ENCODE measurements at places on chromosomes 16 and 17.

DNA sequence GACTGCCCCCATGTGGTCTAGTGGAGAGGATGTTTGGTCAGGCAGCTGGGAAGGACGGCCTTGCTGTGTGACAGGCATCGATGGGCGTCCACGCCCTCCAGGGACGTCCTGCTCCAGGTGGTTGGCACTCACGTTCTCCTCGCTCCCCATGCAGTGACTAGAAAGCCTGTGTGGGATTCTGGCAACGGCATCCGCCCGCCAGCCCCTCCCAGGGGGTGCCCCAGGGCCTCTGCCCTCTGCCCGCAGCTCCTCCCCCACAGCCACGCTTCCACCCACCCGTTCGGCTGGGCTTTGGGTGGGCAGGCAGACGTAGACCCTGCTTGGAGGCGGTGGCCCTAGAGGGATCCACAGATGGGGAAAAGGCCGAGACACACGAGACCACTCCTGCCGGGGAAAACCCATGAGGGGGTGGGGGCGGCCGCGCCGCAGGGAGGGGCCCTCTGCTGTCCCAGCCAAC is 4.7 kb upstream of the IL17C start:
- DNase-seq, result no peak

- no peak for DNase-seq
These were observed 867 bp upstream of the LIMD2 start for GRCh38 chr17:63700528-63701455.

GRCh38 chr16:53962041-53962440 is 258.1 kb downstream of the FTO start:
- DNase-seq, result no peak

- DNase-seq, result peak; percentile 72
These were observed 21.3 kb downstream of the CA4 start for GRCh38 chr17:60170835-60171752.

- DNase-seq, result no peak
These were observed 58.5 kb downstream of the RGS9 start for GRCh38 chr17:65195716-65196115.

- DNase-seq, result no peak
These were observed 44.0 kb downstream of the ITFG1 start for GRCh38 chr16:47416869-47417268.

DNA sequence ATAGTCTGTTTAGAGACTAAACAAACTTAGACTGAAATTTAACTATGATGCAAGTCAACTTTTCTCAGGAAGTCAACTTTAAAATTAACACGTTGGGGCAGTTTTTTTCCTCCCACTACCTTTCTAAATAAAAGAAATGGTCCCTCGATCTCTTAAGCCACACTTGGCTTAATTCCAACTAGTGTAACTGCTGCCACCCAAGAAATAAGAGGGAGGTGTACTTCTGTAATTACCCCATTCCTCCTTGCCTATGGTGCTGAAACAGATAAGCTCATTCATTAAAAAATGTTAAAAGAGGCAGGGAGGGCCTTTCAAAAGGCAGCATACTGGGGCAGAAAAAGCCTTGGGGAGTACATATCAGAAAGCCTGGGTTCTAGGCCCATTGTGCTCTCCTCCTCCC is 59.8 kb downstream of the NCOR1 start:
- no peak for DNase-seq

DNA sequence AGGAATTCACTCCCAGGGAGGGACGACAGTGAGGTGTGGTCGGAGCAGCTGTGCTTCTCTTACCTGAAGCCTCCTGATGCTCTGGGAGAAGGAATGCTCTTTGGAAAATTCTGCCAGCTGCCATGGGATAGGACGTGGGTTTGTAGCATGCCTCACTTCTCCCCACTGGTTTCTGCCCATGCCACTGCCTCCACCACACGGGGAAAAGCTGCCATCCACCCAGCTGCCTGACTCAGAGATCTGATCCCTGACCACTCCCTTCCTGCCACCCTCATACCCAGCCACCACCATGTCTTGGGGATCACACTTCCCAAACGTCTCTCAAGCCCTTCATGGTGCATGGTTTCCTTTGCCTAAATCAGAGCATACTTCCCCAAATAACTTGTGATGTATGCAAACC is 80.0 kb downstream of the CPPED1 start:
- no peak for DNase-seq

DNA sequence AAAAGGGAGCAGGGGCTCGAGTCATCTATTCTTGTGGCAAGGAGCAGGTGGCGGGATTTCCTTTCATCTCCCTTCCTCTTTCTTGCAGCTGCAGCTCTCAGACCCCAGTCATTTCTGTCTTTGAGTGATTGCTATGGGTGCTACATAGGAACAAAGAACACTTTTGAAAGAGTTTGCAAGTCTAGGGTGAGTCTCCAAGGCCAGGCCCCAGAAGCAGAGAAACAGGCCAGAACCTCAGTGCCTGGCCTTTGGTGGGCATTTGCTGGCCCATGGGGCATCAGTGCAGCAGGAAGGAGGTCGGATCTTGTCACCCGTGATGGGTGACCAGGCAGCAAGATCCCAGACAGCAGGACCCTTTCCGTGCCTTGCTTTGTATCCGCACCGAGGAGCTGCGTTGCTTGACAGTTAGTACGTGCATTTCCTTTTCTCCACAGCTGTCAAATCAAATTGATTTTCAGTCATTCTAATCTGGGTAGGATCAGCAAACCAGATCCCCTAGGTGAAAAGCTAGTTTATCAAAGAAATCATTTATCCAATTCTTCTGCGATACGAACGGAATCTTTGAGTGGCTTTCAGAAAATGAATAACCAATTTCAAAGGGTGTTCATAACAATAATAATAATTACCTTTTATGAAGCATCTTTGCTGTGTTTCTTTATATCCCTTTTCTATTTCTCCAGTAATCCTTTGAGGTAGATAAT is 244.6 kb upstream of the MAF start:
- no peak for DNase-seq

DNA sequence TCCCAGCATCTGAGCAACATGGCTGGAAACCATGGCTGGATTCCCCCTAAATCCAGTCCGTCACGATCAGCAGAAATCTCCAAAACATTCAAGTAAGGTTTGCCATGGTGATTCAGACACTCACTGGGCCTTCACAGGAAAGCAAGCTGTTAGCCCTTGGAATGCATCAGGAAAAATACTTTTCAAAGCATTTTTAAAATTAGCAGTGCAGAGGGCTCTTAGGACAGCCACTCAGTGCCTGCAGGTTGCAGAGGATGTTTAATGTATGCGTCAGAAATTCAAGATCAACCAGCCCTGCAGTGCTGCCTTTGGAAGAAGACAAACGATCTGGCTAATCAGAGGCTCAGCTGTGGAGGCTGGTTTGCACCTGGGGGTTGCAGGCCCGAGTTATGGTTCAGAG is 50.3 kb downstream of the FOXL1 start:
- no peak for DNase-seq

- DNase-seq, result no peak
These were observed 115.4 kb downstream of the METRNL start for GRCh38 chr17:83194761-83195329.

GRCh38 chr16:64122177-64122576 is 999.7 kb downstream of the CDH11 start:
- DNase-seq, result no peak

DNA sequence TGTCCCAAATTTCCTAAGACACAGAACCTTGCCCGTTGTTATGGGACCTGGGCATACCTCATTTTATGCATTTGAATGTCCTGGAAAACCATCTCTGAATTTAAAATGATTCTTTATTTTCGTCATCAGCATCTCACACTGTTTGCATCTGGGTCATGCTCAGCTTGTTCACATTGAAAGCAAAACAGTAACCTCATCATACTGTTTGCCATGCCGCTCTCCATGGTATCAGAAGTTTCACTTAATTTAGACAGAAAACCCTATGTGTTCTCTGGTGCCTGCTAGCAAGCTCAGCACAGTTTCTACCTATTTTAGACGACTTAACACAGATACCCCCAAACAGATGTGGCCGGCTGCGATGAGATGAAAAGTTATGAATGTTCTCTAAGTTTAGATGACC is 292.1 kb downstream of the SNX29 start:
- no peak for DNase-seq

GRCh38 chr17:78974635-78975591 is 4.8 kb downstream of the LGALS3BP start:
- DNase-seq, result no peak

- DNase-seq, result no peak
These were observed 61.0 kb upstream of the MAF start for GRCh38 chr16:79661578-79661977.

GRCh38 chr17:73031472-73031871 is 61.0 kb downstream of the SLC39A11 start:
- no peak for DNase-seq

DNA sequence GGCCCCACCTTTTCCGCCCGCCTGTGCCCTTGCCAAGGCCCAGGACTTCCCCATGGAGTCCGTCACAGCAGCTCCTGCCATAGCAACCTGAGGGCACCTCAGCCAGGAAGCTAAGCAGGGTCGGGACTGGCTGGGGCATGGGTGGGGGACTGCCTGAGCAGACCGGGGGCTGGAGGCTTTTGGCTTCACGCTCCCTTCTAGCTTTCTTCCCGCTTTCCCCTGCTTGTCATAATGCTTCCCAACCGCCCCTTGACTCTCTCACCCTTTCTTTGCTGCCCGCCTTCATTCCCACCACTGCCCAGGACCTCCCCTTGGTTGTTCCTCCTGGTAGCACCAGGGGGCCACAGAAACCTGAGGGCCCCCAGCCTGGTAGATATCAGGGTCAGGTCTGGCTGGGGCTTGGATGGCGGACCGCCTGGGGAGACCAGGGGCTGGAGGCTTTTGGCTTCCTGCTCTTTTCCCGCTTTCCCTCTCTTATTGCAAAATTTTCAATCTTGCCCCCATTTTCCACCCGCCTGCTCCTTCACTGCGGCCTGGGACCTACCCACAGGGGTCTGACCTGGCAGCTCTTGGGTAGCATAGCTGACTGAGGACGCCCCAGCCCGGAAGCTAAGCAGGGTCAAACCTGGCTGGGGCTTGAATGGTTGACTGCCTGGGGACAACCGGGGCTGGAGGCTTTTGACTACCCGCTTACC is 2287.7 kb downstream of the TP53TG3F start:
- no peak for DNase-seq

GRCh38 chr17:8563981-8564602 is 66.4 kb downstream of the MYH10 start:
- no peak for DNase-seq

DNA sequence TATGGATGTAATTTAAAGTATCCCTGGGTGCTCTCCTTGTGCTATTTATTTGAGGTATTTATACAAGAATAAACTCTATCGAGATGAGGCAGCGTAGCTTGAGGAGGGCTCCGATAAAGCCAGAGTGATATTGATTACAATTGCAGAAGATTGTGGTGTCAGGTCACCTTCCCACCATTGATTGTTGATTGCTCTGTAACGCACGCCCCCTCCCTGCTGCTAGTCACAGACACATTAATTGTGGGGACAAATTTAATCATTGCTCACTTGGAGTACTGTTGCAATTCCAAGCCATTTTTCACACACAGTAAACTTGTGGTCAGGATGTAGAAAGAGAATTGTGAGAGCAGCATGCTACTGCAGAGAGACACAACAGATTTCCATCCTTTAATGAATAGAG is 75.4 kb downstream of the IRX3 start:
- DNase-seq, result no peak

DNA sequence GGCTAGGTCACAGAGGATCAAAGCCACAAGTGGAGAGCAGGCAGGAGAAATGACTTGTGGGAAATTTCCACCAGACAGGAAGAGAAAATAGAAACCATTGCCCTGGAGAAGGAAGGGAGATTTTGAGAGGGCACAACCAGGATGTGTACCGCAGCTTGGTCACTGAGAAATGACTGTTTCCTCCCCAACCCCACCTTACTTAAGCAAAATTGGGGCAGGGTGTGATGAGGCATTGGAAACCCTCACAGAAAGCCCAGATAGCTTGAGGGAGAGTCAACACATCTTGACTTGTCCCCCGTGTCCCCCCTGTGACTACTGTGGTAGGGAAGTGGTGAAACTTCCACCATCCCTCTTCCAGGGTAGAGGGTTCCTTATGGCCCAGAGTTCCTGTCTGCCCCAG is 113.5 kb upstream of the FAM20A start:
- no peak for DNase-seq

- no peak for DNase-seq
These were observed 11.7 kb downstream of the TRAF4 start for GRCh38 chr17:28755486-28755885.

DNA sequence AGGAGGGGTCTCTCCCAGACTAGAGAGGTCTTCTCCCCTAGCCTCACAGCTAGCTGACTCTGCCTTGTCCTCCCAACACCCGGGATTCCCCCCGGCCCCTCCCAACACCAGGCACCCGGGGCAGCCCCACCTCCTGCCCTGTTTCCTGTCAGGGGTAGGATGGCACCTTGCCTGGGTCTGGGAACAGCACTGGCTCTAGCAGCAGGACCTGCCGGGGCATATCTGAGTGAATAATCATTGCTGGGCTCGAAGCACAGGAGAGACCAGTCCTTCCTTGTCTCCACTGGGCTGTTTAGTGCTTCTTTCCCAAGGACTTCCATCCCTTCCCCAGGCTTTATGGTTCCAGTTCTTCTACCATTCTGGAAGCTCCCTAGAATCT is 25.7 kb downstream of the MINK1 start:
- DNase-seq, result no peak

- DNase-seq, result no peak
These were observed 3.3 kb downstream of the SMIM5 start for GRCh38 chr17:75636381-75637142.

DNA sequence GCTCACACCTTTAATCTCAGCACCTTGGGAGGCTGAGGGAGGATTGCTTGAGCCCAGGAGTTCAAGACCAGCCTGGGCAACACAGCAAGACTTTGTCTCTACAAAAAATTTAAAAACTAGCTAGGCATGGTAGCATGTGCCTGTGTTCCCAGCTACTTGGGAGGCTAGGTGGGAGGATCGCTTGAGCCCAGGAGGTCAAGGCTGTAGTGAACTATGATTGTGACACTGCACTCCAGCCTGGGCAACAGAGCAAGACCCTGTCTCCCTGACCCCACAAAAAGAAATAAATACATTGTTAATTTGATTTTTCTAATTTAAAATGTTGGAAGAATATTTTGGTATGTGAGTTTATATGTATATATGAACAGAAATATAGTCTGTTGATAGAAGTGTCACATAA is 22.4 kb upstream of the PHAF1 start:
- DNase-seq, result no peak

DNA sequence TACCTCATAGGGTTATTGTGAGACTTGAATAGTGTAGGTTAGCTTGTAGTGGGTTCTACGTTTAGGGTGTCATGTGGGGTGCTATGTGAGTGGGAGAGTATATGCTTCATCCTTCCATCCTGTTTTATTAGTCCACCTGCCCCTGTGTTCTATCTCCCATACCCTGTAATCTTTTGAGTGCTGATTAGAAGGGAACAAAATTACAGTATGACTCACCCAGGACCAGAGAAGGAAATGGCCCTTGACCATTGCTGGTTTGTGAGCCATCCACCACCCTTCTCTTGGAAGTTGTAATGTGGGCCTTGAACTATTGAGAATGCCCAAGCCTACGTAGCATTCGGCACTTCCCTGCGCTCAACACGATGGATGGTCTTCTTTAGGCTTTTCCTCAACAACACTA is 17.1 kb downstream of the SAP30BP start:
- no peak for DNase-seq

DNA sequence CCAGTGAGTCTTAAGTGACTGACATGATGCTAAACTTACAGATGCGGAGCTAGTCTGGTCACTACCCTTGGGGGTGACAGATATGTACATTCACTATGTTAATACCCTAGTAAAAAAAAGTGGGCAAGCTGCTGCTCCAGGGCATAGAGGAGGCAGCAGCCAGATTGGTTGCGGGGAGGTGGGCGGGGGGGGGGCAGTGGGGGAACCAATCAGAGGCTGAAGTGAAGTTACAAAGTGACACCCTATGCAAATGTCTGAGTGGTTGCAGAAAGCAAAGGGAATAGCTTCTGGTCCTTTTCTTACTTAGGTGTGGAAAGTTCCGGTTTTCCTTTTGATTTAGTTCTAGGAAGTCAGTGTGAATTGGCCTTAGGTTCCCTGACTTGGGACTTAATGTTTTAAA is 12.1 kb downstream of the NDEL1 start:
- DNase-seq, result no peak

Measured in SHP77 treated with DMSO at 0.1 percent for 48 hours (cell line).